ENCODE measurements at places on chromosomes 1 and 21.

DNA sequence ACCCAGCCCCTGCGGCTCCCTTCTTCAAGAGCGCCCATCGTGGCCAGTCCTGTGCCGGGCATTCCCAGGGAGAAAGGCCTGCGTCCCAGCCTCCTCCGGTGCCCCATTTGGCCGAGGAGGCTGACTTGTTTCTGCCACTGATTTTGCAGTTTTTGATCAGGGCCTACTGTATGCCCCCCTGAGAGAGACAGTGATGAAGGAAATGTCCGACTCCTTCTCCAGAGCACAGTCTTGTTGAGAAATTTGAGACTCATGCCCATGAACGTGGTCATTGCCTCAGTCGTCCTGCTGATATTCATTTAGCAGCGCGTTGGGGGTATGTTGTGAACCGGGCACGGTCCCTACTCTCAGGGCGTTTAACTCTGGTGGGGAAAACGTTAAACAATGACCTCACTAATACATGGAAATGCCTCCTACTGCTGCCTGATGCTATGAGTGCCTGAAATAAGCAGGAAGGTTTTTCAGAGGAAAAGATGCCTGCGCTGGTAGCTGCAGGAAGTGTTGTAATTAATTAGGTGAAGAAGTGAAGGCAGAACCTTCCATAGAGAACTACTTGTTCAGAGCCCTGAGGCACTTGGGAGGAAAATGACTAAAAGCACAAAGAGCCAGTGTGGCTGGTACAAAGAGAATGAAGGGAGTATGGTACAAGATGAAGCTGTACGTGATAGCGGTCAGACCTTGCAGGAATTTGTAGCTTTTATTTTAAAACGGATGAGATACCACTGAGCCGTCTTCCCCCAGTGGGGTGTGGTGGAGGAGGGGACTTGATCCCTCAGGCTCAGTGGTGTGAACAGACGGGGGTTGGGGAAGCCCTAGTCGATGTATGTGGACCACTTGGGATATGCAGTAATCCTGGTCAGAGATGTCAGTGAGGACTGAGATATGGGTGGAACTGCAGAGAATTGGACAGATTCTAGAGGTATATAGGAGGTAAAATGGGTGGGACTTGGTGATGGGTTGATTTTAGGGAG lies 730 bp downstream of the ZCCHC17 start:
- peak; percentile 11 for DNase-seq

DNA sequence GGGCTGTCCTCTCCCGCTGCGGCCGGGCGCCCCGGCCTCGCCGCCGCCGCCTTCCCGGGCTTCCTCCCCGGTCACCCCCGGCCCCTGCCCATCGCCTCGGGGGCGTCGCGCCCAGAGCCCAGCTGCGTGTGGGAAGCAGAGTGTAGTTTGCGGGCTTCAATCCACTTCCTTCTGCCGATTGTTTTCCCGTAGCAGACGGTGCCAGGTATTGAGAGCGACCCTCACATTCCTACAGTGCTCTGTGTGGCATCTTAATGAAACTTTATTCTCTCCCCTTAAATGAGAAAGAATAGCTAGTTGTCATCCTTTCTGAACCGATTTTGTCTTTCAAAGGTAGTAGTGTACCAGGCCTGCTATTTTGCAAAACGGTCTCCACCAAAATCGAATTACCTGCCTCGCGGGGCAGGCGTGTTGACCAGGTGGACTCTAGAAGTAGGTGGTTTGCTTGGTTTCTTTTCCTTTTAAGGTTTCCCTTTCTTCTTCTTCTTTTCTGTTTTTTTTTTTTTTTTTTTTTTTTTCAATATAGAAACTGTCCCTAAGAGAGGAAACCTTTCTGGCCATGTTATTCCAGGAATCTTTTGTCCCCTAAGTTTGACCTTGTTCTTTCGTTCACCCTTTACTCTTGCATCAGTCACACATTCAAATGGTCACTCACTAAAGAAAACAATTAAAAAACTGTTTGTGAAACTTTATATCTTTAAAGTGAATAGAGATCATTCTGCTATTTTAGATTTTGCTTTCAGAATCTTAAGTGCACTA lies 881 bp downstream of the USP25 start:
- DNase-seq: no peak

DNA sequence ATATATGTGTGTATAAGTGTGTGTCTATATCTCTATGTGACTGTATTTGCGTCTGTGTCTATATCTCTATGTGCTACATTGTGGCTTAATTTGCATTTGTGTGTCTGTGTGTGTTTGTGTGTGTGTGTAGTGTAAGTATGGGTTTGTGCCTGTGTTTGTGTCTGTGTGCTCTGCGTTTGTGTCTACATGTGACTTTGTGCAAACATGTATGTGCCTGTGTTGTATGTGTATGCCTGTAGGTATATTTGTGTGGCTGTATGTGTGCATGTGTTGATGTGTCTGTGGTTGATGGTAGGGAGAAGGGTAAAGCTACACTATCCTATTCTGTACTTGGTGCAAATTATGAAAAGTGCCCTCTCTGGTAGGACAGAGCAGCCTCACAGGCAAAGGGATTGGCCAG lies 7.3 kb upstream of the FGGY start:
- DNase-seq: no peak

DNA sequence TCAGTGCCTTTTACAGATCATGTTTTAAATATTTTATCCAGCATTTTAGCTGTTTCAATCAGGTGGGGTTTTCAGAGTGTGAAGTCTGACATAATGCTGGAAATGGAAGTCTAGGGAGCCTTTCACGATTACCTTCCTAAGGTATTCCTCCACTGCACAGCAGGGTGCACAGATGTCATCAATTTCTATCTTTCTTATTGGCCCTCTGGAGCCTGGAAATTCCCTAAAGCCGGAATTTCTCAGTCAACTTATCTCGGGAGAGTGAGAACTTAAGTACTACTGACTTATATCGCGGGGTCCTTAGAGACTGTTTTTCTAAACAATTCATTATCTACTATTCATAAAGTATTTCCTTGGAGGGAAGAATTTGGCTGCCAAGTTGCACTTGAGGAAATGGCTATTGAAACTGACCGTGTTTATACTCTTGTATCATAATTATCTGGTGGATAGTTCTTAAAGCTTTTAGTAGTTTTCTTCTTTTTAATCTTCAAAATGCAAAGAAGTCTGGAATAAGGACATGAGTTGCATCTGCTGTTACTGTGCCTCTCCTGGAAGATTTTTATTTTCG lies 311.8 kb upstream of the B3GALT2 start:
- DNase-seq: no peak

GRCh38 chr1:207040181-207040533 lies 7.6 kb upstream of the C1orf116 start:
- DNase-seq: no peak

GRCh38 chr1:81369833-81370232 lies 430.9 kb upstream of the ADGRL2 start:
- DNase-seq: no peak

DNA sequence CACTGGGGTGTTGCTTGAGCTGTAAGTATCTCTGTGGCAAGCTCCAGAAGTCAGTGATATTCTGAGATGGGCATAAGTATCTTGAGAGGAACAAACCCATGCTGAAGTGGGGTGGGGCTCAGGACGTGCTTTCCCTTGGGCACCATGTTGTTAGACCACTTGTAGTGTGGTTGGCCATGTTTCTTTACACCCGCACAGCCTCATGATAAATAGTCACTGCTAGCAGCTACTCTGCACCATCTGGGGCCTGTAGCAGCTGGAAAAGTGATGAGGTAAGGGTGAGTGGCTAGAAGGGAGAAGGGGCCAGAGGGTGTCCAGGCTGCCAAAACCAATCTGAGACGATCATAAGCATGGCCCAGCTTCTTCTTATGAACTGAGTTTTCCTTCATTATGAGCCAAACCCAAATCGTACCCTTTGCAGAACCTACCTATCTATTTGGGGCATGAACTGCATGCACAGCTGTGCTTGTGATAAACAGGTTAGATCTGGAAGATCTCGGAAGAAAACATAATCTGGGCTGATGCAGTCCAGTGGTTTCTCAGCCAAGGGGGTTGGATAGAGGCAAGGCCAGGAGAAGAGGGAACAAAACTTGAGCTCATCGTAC lies 91.9 kb upstream of the IRF2BP2 start:
- no peak for DNase-seq

GRCh38 chr1:225949041-225949440 lies 8.0 kb upstream of the LEFTY2 start:
- DNase-seq: no peak

DNA sequence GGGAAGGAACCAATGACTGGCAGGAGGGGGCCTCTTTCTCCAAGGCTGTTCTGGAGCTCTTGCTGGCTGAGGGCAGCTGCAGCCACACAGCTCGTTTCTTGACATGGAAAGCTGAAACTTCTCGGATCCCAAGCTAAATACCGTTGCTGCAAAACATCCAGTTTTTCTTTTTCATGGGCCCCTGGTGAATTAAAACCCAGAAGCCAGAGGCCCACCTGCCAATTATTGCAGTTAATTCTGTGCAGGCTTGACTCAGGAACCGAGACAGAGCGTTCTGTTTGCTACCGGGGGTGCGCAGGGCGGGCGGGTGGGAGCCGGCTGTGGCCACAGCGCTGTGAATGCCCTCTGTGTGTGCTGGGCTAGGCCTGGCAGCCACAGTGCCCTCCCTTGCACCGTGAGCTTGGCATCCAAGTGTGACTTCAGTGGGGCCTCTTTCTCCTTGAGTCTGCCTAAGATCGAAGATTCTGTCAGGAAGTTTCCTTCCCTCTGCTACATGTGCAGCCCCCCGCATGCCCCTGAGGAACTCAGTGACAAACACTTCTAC lies 19.9 kb upstream of the KCNE2 start:
- no peak for DNase-seq
